Keratinocyte (primary cell): ENCODE measurements at places on chromosomes 4 and X. TPM values are rescaled to one million over a fixed set of nuclear protein-coding genes. Genes with fewer than 3 reads are reported as not detected.

DNA sequence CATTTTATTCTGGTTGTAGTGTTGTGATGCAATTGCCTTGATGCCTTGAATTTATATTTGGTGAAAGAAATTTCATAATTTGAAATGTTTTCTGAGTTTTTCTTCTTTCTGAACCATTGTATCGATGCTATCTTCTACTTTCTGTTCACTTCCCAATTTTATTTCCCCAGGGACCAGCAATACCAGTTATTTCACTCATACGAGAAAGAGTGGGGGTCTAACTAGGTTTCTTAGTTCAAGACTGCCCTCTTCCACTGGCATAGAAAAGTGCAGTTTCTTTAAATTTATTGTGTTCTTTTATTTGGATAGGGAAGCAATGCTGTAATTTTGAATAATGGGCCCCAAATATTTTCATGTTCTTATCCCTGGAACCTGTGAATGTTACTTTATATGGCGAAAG is 544.0 kb upstream of the ADGRL3 start:
- DNase-seq: no peak

GRCh38 chr4:2672700-2673099 is 83.4 kb downstream of the TNIP2 start:
- no peak for DNase-seq

DNA sequence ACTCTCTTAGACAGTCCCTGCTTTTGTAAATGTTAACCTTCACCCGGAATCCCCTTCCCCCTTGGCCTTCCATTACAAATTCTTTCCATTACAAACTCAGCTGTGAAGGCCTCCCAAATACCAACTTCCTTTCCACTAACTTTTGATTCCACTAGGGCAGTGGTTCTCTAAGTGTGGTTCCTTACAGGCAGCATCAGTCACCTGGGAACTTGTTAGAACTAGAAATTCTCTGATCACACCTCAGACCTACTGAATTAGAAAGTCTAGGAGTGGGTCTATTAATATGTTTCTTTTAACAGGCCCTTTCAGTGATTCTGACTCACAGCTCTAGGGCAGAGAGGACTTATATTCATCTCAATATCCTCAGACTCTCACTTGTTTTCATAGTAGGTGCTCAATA is 19.0 kb upstream of the MRPL1 start:
- no peak for DNase-seq

DNA sequence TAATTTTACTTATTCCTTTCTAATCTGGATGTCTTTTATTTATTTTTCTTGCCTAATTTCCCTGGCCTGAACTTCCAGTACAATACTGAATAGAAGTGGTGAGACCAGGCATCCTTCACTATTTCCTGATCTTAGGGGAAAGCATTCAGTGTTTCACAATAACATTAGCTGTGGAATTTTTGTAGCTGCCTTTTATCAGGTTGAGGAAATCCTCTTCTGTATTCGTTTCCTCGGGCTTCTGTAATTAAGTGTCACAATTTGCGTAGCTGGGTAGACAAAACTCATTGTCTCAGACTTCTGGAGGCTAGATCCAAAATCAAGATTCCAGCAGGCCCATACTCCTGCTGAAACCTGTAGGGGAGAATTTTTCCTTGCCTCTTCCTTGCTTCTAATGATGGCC is 598.4 kb upstream of the FTHL17 start:
- DNase-seq: no peak

GRCh38 chrX:110310896-110311295 is 7.0 kb downstream of the AMMECR1 start:
- DNase-seq: no peak

GRCh38 chr4:77564231-77564630 is 41.4 kb upstream of the CXCL13 start:
- no peak for DNase-seq

DNA sequence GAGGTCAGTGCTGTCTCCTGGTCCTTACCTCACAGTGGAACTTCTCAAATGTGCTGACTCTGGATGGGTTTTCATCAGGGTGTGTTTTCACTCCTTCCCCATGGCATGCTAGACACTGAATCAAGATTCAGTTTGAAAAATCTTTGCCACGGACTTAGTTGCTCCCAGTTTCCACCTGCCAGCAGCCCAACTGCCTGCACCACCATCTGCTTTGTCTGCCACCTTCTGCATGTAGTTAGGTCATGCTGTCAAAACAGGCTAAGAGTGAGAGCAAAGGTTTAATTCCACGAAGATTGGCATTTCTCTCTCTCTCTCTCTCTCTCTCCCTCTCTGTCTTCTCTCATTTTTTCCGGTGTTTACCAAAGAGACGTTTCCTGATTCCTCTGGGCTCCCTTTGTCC is 258.0 kb upstream of the EDNRA start:
- no peak for DNase-seq

- no peak for DNase-seq
Measured at GRCh38 chr4:170990989-170991589, 822.1 kb upstream of the GALNTL6 start.

- no peak for DNase-seq
Measured at GRCh38 chr4:100695871-100696270, 178.0 kb upstream of the EMCN start.

DNA sequence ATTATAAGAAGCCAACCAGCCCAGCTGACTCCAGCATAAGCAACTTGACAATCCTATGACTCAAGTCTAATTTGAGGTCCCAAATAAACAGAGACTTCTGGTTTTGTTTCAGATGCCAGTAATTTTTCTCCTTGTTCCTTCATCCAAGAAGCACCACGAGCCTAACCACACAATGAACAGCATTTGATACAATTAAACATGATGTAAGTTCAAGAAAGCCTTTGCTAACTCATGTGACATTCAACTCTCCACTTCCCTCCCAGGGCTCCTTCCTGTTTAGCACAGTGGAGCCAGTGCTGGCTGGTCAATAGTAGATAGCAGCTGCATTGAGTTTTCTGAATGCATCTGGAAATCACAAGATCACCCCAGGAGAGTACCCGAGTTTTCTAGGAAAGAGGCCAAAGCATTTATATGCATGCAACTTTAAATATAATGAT is 206.3 kb downstream of the ARHGAP24 start:
- no peak for DNase-seq

DNA sequence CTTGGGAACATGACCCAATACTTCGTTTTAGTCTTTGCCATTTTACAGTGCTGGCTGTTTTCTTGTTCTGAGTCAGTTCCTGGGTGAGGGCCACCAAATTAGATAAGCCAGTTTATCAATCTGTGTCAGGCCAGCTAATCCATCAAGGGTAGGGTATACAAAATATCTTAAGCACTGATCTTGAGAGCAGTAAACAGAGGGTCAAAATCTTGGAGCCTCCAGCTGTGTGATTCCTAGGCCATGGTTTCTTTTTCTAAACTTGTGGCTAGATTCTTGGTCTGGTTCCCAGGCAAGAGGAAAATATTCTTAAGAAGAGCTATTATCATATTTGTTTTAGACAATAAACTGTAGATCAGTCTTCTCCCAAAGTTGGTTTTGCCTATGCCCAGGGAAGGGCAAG is 1396.6 kb upstream of the PABPC4L start:
- DNase-seq: no peak

Gene MAP7D3
- 9.7 to 13.6 TPM (median 12.5 TPM) in 3 replicates for polyA plus RNA-seq
